ENCODE measurements at places on chromosomes 1 and 21.

DNA sequence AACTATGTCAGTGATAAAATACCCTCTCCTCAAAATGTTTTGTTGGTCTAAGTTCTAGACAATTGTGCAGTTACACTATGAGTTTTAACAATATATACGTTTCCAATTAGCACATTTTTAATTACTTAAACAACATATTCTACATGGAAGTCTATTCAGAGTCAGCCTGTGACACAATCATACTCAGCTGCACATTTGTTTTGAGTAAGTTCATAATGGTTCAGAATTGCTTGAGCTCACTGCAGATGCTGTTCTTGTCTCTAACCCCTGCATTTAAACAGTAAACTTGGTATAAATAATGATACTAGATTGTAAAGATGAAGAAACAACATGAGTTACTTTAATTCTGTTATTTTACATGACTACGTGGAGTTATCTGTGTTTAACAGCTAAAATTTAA lies 30.6 kb downstream of the CDKN2C start:
- no peak for DNase-seq

DNA sequence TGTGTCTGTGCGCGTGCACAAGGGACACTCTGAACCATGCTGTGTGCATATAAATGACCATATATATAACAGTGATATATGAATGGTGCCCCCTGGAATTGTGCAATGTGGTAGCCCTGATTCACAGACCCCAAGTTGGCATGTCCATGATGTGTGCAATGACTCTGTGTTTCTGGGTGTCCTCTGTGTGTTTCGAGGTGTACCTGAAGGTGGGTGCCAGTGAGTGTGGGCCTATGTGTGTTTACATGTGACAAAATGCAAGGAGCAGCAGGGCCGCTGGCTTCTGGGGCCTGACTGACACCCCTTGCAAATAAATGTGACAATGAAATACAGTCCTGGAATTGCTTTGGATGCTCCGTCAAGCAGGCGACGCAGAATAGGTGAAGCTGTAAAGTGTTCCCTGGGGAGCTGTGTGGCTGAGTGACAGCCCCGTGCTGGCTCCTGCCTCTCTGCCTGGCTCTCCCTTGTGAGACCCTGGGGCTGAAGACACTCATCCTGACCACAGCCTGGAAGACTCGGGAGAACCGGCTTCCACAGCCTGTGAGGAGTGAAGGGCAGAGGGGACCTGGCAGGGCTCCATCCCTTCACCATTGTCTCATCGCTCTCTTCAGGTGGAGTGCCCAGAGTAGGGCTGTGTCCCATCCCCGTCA lies 38.2 kb upstream of the CSF3R start:
- DNase-seq, result no peak

- DNase-seq, result no peak
These were observed 38.9 kb upstream of the CDC14A start for GRCh38 chr1:100313382-100313781.

DNA sequence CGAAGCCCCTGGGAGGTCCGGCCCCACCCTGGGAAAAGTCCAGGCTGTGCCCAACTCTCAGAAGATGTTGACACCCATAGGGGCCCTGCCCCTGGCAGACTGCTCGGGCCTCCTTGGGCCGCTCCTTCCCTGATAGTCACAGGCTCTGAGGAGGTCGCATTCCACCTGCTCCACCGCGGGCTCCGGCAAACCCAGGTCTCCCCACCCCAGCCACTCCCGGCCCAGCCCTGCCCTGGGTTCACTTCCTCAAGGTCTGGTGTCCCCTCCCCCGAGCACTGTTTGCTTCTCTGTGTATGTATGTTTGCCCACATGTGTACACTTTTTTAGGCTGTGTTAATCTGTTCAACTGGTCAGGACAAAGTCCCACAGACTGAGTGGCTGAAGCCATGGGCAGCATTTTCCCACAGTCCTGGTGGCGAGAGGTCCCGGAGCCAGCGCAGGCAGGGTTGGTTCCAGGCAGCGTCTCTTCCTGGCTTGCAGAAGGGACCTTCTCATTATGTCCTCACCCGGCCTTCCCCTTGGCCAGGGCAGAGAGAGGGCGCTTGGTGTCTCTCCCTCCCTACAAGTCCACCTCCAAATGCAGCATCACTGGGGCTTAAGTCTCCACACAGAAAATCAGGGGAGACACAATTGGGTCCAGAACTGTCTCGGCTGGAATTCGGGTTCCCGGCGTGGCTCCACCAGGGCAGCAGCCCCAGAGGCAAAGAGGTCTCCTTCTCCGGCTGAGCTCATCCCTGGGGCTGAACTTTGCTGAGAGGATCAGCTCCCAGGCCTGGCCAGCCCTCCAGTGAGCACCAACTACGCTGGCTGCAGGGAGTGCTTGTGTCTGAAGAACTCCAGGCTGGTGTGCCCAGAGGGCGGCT lies 10.5 kb upstream of the PRXL2B start:
- DNase-seq, result no peak

- DNase-seq, result no peak
These were observed 5.4 kb upstream of the TRPM2 start for GRCh38 chr21:44347911-44348451.

DNA sequence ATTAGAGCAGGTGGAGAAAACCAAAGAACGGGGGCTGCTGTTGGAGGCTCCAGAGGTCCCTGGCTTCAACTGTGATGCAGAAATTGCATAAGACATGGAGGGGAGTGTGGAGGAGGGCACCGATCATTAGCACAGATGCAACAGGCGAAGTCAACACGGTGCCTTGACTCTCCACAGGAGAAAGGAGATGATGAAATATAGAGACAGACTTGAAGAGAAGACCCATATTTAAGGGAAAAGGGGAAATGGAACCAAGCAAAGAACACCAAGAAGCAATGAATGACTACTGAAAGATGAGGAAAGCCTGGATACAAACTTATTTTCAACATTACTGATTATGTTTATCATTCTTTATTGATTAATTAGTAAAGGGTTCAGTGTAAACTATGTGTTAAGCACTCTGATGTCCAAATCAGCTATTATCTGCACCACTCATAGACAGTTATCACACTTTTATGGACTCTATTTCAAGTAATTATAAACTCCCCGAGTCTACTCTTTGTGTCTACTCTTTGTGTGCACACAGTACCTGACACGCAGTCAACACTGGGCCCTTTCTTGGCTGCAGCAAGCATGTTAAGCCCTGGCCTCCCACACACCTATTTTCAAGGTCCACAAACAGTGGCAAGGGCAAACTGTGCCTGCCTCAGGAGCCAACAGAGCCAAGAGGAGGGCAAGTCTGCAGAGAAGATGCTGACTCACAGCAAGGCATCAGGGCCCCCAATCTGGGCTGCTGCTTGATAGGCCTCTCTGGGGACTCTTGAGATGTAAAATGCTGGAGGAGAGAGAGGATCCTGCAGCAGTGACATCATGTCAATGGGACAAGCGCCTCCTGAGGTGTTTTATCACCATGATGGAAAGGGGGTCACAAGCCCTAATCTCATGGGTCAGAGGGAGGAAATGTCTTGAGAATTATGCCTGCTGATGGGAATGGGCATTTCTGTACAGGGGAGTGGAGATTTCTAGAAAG lies 17.6 kb downstream of the PCNX2 start:
- no peak for DNase-seq

- DNase-seq, result no peak
These were observed 790 bp downstream of the DNAJC6 start for GRCh38 chr1:65310078-65310587.

GRCh38 chr1:176374967-176375569 lies 87.9 kb upstream of the PAPPA2 start:
- DNase-seq, result peak; percentile 22

GRCh38 chr1:113123737-113124136 lies 50.7 kb downstream of the LRIG2 start:
- no peak for DNase-seq
